ENCODE measurements at places on chromosomes 5 and 9.

GRCh38 chr5:34053571-34054399 lies 10.8 kb upstream of the C1QTNF3 start:
- no peak for DNase-seq

GRCh38 chr5:55445791-55446190 lies 89.0 kb downstream of the PLPP1 start:
- DNase-seq: no peak

DNA sequence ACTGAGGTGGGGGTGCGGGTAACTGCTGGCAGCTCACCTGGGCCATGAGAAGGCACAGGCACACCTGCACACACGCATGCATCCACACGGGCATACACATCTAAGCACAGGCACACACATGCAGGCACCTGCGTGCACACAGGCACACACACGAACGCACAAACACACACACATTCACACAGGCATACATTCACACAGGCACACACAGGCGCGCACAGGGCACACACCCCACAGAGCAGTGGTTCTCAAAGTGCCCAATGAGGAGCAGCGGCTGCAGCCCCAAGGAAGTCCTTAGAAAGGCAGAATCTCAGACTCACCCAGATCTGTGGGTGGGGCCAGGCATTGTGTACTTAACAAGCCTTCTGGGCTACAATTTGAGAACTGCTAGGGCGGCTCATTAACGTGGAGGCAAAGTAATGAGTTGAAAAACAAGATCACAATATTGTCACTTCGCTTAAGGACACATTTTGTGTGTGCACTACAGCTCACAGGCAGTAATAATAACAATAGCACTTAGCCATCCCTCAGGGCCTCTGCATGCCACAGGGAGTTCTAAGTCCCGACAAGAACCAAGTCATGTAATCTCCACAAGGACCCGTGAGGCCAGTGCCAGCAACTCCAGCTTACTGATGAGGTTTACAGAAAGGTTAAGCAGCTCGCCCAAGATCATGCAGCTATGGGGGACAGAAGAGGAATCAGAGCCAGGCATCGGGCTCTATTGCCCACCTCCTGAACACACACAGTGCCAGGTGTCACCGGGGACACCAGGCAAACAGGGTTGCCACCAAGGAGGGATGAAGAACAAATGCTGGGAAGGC lies 91.6 kb downstream of the ROR2 start:
- no peak for DNase-seq

DNA sequence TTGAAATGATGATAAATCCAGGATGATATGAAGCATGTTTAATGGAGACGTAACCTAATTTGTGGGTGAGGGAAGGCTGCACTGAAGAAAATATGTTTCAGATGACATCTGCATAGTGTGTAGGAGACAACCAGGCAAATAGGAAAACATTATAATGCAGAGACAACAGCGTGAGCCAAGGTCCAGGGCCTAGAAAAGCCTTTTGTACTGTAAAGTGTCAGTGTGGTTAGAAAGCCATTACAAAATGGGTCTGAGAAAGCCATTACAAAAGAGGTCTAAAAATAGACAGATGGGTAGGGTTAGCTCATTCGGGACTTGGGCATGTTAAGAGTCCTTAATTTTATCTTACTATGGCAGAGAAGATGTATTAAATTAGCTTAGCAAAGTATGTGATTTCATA lies 14.9 kb upstream of the GABRG2 start:
- DNase-seq: no peak
